ENCODE measurements at places on chromosomes 5 and 9.

DNA sequence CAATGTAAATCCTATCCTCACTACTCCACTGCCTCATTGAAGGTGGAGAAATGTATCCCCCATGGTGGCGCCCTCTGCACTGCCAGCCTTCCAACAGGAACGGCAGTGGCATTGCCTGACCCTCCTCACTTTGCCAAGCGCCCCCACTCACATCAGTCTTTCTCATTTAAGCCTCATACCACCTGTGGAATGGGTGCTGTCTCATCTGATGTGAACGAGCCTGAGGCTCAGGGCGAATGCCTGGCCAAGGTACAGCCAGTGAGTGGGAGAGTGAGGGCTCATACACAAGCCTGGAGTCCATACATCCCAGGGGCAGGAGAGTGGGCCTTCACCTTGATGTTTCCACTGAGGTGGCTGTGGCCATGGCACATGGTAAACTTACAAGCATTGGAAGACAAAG, 10.3 kb downstream of the F2RL2 start:
- DNase-seq: no peak

GRCh38 chr5:1474866-1475543, 29.8 kb upstream of the SLC6A3 start:
- no peak for DNase-seq

DNA sequence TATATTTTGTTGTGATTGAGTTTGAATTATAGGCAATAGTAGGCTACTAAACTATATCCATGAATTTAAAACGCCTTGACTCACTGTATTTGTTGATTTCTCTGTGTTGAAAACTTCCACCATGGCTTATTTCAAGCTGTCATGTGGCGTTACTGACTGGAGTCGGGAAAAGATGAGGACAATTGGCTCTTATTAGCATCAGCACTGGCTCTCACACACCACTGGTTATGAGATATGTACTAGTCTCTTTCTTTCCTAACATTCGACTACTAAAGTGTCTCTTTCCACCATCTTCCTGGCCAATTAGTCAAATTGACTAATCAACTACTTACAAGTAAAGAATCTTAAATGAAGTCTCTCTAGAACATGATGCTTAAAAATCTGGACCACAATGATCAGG, 9.1 kb upstream of the DAB2 start:
- no peak for DNase-seq

- no peak for DNase-seq
These were observed 35.0 kb upstream of the NAA35 start for GRCh38 chr9:85905957-85906356.

GRCh38 chr5:94329115-94329514, 289.3 kb downstream of the KIAA0825 start:
- no peak for DNase-seq

DNA sequence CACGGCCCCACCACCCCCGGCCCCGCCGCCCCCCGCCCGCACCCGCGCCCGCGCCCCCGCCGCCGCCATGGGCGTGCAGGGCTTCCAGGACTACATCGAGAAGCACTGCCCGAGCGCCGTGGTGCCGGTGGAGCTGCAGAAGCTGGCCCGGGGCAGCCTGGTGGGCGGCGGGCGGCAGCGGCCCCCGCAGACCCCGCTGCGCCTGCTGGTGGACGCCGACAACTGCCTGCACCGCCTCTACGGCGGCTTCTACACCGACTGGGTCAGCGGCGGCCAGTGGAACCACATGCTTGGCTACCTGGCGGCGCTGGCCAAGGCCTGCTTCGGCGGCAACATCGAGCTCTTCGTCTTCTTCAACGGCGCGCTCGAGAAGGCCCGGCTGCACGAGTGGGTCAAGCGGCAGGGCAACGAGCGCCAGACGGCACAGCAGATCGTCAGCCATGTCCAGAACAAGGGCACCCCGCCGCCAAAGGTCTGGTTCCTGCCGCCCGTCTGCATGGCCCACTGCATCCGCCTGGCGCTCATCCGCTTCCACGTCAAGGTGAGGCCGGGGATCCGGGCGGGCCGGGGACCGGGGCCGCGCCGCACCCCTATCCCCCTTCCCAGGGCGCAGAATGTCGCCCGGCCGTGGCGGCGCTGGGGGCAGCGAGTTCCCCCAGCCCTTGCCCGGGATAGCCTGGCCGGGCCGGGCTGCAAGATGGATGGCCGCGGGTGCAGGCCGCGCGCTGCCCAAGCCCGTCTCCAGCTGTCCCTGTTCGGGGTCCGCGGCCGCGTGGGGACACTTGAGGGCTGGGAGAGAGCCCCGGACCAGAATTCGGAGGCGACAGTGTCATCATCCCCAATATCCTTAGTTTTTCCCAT, 594 bp downstream of the FAM120A start:
- DNase-seq: no peak

- peak; percentile 6 for DNase-seq
These were observed 205.5 kb downstream of the NPR3 start for GRCh38 chr5:32916648-32917047.

DNA sequence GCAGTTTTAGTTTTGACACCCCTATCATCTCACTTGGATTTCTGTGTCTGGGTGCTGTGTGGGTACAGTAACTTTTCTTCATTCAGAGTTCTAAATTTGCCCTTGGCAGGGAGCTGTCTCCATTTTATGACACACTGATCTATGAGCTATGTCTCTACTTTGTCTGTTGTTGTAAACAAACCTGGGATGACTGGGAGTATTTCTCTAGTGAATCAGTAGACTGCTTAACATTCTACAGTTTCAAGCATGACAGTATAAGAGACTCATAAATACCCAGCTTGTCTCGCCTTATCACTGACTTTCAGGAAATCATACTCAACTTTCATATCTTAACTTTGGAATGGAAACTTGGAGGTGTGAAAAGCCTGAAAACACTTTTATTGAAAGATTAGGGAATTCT, 212.1 kb upstream of the NUDT12 start:
- peak; percentile 26 for DNase-seq
